ENCODE measurements at places on chromosomes 2 and 18. TPM values are rescaled to one million over a fixed set of nuclear protein-coding genes. Genes with fewer than 3 reads are reported as not detected.

The GPR75 gene
- 29.5 TPM for total RNA-seq

The NYAP2 gene
- 16.1 TPM for total RNA-seq

The TOGARAM2 gene
- total RNA-seq, result 2.3 TPM

The CYBRD1 gene
- 14.5 TPM for total RNA-seq

The PIKFYVE gene
- total RNA-seq, result 53.1 TPM

The SALL3 gene
- total RNA-seq, result 18.9 TPM
